Colonic mucosa (tissue), 4 donors: ENCODE measurements at places on chromosomes 11 and 22. TPM values are rescaled to one million over a fixed set of nuclear protein-coding genes. Genes with fewer than 3 reads are reported as not detected.
A peak's percentile ranks its signal among the peaks of the same experiment; 100 is the strongest.

MS4A14 gene
- total RNA-seq, result 1.1 TPM

PATE4 gene
- total RNA-seq, result not detected

LRRC56 gene
- 3.2 TPM for total RNA-seq

XKR3 gene
- not detected for total RNA-seq

OMP gene
- 16.8 TPM for total RNA-seq

NLRX1 gene
- 16.5 TPM for total RNA-seq

MS4A12 gene
- 46.5 TPM for total RNA-seq

DNA sequence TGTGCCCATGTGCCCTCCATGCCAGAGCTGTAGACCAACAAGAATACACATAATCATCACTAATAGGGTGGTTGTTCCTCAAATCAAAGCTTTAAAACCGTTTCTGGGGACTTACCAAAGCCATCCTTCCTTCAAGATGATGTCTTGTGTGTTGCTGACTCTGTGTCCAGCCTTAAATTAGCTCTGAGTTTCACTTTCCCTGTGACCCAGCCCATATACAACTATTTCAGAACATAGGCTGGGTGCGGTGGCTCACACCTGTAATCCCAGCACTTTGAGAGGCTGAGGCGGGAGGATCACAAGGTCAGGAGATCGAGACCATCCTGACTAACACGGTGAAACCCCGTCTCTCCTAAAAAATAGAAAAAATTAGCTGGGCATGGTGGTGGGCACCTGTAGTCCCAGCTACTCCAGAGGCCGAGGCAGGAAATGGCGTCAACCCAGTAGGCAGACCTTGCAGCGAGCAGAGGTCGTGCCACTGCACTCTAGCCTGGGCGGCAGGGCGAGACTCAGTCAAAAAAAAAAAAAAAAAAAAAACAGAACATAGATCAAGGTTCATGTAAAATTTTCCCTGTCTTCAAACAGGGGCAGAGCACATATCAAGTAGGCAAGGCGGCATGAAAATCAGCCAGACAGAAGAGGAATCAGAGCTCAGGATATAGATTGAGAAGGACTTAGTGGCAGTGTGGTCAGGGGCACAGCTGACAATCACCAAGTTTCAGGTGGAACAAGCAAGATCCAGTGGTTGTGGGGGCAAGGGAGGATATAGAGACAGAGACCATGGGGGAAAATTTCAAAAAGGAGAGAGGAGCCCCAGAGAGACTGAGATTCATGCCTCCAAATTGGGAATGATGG, at the start of gene PLAAT2:
PLAAT2 (minus strand) TSS at position 179 of the 855 bp plus-strand sequence; CDS start at position 124, 55 bp downstream.
- no peaks in the 10 kb centered on the region for H3K27me3 ChIP-seq
- H3K36me3 ChIP-seq, result no peaks in the 10 kb centered on the region
- DNase-seq, result peak; percentile 18
- H3K4me1 ChIP-seq, result peaks cover 26% of the 10 kb centered on the region
- H3K27ac ChIP-seq, result peak within 1 kb of the TSS; percentile 91

DNA sequence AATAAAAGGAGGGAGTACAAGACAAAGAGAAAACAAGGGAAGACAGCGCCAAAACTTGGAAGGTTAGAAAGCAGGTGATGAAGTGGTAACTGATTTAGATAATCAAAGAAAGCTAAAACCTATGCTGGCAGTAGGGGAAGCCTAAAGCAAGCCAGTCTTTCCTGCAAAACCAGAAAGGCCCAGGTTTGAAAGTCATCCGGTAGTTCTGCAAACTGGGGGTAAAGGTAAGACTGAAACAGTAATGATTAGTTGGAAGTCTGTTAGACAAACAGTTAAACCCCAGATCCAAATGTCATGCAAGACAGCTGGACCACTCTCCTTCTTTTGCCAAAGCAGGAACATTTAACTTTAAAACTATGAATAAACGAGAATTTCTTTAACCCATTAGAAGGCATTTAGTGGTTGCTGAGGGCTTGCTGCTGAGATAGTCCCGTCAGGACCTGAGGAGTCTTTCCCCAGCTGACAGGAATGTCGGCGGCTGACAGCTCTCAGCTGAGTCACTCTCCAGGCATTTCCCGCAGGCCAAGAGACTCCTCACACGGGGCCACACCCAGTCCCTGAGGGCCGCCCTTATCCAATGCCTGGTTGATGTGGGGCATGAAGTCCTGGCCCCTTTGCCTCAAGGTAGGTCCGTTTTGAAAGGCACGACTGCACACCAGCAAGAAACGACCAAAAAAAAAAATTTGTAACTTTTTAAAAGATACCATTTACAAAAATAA, 36.3 kb upstream of the CFAP300 start:
- H3K27ac ChIP-seq, result no peak overlapping the region
- peak; percentile 76 for DNase-seq
- H3K27me3 ChIP-seq, result no peaks in the 10 kb centered on the region
- H3K4me3 ChIP-seq, result no peak overlapping the region
- no peaks in the 10 kb centered on the region for H3K36me3 ChIP-seq

GRCh38 chr11:78190871-78191538, 2.3 kb downstream of the USP35 start:
- no peaks in the 10 kb centered on the region for H3K4me1 ChIP-seq
- no peaks in the 10 kb centered on the region for H3K27me3 ChIP-seq
- H3K27ac ChIP-seq, result no peak overlapping the region
- no peak for DNase-seq
- no peaks in the 10 kb centered on the region for H3K36me3 ChIP-seq

DNA sequence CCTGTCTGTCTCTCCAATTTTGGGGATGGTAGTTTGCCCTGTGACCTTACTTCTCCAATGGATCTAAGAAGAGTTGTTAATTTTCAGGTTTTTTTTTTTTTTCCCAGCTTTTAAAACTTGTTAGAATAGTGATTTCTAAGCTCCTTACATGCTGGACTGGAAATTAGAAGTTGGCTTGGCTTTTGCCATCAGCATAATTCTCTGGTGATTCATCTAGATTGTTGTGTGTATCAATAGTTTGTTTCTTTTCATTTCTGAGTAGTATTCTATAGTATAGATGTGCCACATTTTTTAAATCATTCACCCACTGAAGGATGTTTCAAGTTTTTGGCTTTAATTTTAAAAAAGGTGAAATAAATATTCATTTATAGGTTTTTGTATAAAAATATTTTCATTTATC, 51.4 kb downstream of the ADAMTS15 start:
- H3K27me3 ChIP-seq, result no peaks in the 10 kb centered on the region
- no peak for DNase-seq
- H3K4me1 ChIP-seq, result no peaks in the 10 kb centered on the region
- no peak overlapping the region for H3K4me3 ChIP-seq
- H3K27ac ChIP-seq, result no peak overlapping the region

DNA sequence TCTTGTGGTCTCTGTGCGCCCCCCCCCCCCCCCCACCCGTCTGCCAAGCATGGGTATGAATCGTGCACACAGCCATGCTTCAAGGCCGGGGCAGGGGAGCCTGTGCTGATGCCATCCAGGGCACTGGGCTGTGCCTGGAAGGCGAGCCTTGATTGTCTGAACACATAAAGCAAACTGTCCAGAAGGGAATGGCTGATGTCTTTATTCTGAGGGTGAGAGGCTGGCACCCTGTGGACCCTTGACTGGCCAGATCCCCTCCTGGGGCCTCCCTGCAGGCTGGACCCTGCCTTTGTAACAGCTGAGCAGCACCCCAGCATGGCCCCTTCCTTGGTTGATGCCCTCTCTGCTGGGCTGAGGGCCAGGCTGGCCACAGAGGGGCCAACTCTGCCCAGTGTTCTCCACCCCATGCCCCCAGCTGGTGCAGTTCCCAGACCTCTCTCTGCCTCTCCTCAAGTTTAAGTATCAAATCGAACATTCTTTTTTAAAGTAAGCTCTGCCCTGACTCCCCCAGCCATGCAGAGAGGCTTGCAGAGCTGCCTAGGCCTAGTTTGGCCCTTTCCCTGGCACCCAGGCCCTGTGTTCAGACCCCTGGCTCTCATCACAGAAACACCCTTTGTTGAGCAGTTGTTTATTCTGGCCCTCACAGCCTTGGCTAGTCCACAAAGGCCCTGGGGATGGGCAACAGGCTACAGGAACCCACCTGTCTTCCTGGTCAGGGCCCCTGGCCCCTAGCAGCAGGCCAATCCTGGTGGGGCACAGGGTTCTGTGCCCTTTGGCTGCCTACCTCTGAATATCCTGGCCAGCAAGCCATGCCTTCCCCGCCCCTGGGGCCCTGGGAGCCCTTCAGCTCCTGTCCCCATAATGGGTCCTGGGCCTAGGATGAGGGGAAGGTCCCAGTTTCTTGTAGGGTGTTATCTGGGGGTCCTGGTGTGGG, 3.9 kb upstream of the RANBP1 start:
- H3K4me1 ChIP-seq, result peaks cover 7% of the 10 kb centered on the region
- peaks cover 15% of the 10 kb centered on the region for H3K36me3 ChIP-seq
- H3K4me3 ChIP-seq, result no peak overlapping the region
- H3K27me3 ChIP-seq, result no peaks in the 10 kb centered on the region

- DNase-seq, result no peak
- no peaks in the 10 kb centered on the region for H3K27me3 ChIP-seq
- H3K36me3 ChIP-seq, result no peaks in the 10 kb centered on the region
- peaks cover 28% of the 10 kb centered on the region for H3K4me1 ChIP-seq
- peak overlapping the region; percentile 79 for H3K27ac ChIP-seq
Measured at GRCh38 chr22:36356708-36357624, 30.8 kb downstream of the MYH9 start.

DNA sequence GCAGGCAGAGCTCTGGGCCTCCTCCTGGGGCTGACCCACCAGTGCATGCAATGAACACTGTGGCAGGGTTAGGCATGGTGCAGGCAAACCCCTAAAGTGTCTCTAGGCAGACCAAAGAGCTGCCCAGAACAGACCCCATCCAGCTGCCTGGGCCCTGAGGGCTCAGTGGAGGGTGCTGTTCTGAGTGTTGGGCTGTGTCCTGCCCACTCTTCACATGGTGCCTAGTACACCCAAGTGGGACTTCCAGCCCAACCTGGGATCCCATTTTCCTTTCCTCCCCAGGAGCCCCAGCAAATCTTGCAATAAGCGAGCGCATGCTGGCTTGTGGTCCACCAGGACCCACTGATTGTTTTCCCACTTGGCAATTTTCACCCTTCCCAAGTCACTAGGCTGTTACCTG, 26.4 kb downstream of the ARVCF start:
- H3K36me3 ChIP-seq, result no peaks in the 10 kb centered on the region
- DNase-seq, result no peak
- no peak overlapping the region for H3K4me3 ChIP-seq

- DNase-seq, result no peak
- H3K36me3 ChIP-seq, result peaks cover 6% of the 10 kb centered on the region
- no peak overlapping the region for H3K27ac ChIP-seq
Measured at GRCh38 chr11:90213322-90213721, 9.5 kb downstream of the CHORDC1 start.

DNA sequence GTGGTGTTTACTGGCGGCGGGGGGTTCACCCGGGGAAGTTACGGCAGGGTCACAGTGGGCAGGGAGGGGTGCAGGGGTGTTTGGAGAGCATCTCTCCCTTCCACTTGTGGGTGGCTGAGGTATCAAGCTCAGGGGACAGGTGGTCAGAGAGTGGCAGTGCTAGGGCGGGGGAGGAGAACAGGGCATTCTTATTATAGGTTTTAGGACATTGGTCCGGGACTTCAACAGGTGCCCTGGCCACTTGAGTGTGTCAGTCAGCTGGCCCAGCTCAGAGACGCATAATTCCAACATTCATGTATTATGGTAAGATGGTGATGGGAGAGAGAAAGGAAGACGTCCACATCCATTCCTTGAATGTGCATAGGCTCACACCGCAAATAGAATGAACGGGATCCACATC, 101.7 kb downstream of the TEAD1 start:
- DNase-seq, result no peak
- no peaks in the 10 kb centered on the region for H3K36me3 ChIP-seq
- H3K27ac ChIP-seq, result no peak overlapping the region
- no peaks in the 10 kb centered on the region for H3K27me3 ChIP-seq

- no peak for DNase-seq
- H3K27me3 ChIP-seq, result no peaks in the 10 kb centered on the region
- H3K4me3 ChIP-seq, result no peak overlapping the region
- H3K27ac ChIP-seq, result no peak overlapping the region
Measured at GRCh38 chr11:82776377-82776776, 42.7 kb upstream of the FAM181B start.

- no peak overlapping the region for H3K27ac ChIP-seq
- H3K27me3 ChIP-seq, result no peaks in the 10 kb centered on the region
- no peak overlapping the region for H3K4me3 ChIP-seq
- no peak for DNase-seq
Measured at GRCh38 chr11:101931692-101932091, 15.4 kb upstream of the ANGPTL5 start.

- no peaks in the 10 kb centered on the region for H3K36me3 ChIP-seq
- H3K27ac ChIP-seq, result no peak overlapping the region
- DNase-seq, result no peak
- no peaks in the 10 kb centered on the region for H3K27me3 ChIP-seq
- no peak overlapping the region for H3K4me3 ChIP-seq
Measured at GRCh38 chr11:94802501-94802900, 34.3 kb downstream of the AMOTL1 start.

DNA sequence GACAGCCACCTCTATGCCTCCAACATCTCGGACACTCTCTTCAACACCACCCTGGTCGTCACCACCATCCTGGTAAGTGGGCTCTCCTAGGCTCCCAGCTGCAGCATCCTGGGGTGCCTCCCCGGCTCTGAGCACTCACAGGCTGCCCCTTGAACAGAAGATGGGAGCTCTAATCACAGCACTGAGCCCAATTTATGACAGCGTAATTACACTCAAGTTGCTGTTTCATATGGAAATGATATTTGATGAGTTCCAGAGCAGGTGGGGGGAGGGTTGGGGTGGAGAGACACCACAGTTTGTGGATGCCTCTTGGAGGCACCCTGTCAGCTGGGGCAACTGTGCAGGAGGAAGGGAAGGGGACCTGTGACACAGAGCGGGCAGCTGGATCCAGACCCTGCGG, 125.3 kb upstream of the TBCEL start:
- no peak overlapping the region for H3K27ac ChIP-seq
- no peaks in the 10 kb centered on the region for H3K4me1 ChIP-seq
- no peak overlapping the region for H3K4me3 ChIP-seq
- no peak for DNase-seq
- H3K36me3 ChIP-seq, result no peaks in the 10 kb centered on the region

DNA sequence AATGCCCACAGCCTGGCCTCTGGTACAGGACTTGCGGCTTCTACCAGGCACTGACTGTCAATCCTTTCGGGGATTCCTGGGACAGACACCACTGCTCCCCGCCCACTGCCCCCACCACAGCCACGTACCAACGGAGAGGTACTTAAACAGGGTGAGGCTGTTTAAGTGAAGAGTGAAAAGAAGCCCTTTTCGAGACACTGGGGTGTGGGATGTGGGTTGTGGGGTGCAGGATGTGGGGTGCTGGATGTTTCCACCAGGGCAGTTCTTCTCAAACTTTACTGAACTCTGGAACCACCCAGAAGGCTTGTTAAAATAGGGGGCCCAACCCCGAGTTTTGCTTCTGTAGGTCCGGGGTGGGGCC, 34.2 kb upstream of the PRR5 start:
- H3K36me3 ChIP-seq, result no peaks in the 10 kb centered on the region
- H3K4me3 ChIP-seq, result peak overlapping the region; percentile 22
- H3K27ac ChIP-seq, result peak overlapping the region; percentile 40
- peaks cover 26% of the 10 kb centered on the region for H3K27me3 ChIP-seq
- no peak for DNase-seq
- no peaks in the 10 kb centered on the region for H3K4me1 ChIP-seq

GRCh38 chr11:57513911-57514537, 1.5 kb downstream of the SLC43A1 start:
- no peaks in the 10 kb centered on the region for H3K36me3 ChIP-seq
- H3K4me3 ChIP-seq, result peak overlapping the region; percentile 79
- peaks cover 4% of the 10 kb centered on the region for H3K4me1 ChIP-seq
- peak; percentile 58 for DNase-seq
- H3K27me3 ChIP-seq, result no peaks in the 10 kb centered on the region
- no peak overlapping the region for H3K27ac ChIP-seq
